Left kidney (tissue), 8 donors: ENCODE measurements at places on chromosomes 16 and 17. TPM values are rescaled to one million over a fixed set of nuclear protein-coding genes. Genes with fewer than 3 reads are reported as not detected.
A peak's percentile ranks its signal among the peaks of the same experiment; 100 is the strongest.

DNA sequence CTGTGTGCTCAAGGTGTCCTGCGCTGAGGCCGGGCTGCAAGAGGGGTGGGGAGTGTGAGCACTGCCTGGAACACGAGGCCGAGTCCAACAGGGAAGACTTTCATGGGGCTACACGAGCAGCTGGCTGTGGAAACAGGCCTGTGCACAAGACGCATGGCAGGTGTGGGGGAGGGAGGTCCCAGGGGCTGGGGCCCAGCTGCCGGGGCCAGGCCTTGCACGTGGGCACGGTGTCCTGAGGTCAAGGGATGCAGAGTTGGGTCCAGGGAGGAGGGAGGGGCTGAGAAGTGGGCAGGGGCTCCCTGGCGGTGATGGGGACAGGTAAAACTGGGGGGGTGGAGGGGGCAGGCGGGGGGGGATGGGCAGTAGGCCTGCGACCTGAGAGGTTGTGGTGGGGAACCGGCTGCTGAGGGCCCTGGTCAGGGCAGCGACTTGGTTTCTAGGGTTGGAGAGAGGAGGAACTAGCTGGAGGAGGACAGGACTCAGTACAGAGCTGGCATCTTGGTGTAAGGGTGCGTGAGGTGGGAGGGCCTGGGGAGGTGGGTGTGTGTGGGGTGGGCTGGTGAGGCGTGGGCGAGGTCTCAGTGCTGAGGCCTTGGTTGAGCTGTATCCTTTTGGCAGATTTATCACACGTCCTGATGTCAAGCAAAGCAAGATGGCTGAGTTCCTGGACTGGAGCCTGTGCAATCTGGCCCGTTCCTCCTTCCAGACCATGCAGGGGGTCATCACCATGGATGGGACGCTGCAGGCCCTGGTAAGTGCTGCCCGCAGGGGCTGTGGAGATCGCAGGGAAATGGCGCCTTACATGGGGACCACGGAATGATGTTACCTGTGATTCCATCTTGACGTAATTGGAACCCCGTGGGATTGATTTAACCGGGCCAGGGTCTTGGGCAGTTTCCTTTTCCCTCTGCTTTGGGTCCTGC lies 29.4 kb downstream of the TBCD start:
- DNase-seq, result no peak

DNA sequence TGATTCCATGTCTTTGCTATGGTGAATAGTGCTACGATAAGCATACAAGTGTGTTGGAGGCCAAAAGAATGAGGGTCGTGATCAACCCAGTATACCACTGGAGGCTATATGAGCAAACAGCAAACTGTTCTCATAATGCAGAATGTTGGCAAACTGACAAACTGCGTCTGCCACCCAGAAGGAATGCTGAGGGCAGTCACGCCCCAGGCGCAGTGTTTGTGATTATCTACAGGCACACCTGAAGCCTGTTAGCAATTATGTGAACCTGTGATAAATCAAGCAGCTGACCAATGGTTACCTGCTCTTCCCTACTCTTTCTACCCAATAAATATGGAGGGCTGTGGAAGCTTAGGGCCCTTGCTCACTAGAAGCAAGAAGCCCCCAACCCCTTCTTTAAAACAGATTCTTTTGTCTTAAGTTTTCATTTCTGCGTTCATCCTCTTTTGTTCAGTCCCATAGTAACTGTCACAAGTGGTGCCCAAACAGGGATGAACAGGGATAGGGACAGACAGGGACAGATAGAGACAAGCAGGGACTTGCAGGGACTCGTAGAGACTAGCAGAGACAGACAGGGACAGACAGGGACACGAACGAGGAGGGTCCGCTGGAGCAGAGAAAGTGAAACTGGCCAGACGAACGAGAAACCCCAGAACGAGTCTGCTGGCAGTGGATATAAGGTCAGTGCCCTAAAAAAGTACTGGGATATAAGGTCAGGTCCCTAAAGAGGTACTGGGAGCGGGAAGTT lies 25.1 kb downstream of the CD300LG start:
- no peak for DNase-seq

GRCh38 chr16:71555230-71555891 lies 21.5 kb downstream of the TAT start:
- no peak for DNase-seq

The PIRT gene
- polyA plus RNA-seq, result 0.07 TPM

The CCL3 gene
- 3.9 TPM for polyA plus RNA-seq

The PROCA1 gene
- 10.4 TPM for polyA plus RNA-seq

The RHBDF1 gene
- polyA plus RNA-seq, result 26.3 TPM

DNA sequence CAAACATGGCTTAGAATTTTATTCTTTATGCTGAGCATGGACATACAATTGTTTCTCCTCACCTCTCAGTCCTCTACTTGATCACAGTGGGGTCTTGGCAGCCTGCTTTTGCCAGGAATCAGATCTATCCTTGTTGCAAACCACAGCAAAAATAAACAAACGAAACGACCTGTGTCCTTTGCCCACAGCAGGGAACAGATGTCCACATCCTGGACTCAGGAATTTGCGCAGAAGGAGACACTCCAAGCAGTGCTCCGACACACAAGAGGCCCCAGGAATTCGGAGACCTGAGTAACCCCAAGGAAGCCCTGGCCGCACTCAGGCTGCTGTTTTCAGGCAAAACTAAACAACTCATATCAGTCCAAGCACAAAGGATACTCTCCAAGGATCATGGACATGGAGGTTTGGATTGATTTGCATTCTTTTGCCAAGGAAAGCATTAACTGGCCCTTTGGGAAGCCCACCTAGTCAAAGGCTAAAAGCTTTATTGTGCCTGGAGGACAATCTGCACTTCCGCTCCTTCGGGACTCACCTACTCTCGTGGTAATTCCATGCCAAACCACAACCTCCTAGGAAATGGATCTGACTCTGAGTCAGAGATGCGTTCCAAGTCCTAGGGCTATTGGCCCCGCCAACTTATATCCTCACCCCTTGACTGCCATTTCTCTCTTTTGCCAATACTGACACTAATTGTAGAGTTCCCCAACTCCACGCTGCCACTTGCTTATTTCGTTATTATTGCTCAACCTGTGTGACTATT lies 271.1 kb upstream of the CDH11 start:
- DNase-seq, result no peak

DNA sequence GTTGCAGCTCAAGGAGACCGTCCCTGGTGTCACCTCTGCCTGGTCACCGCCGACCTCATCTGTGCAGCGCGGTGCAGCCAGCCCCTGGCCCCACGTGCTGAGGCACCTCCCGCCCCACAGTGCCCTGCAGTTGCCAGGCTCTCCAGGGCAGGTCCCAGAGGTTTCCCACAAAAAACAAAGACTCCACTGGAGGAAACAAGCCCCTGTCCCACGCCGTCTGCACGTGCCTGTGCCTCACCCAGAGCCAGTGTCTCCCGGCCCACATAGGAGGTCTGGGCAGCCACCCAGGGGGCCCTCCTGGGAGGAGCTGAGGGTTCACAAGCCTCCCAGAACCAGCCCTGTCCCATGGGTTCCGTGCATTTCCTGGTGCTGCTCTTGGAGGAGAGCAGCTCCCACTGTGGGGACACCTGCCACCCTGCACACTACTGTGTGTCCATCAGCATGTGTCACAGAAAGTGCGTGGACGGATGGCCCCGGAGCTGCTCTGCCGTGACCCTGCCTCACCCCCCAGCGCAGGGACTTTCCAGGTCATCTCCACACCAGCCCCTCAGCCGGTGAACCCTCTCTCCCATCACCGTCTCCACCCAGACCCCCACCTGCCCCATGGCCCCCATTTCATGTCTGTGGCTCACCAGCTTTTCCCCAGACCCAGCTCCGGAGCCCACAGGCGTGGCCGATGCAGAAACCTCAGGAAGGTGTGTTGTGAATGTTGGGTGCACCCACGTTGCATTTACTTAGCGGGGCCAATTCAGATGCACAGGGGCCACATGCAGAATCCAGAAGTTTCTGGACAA lies 17.0 kb upstream of the CDH15 start:
- DNase-seq, result no peak

DNA sequence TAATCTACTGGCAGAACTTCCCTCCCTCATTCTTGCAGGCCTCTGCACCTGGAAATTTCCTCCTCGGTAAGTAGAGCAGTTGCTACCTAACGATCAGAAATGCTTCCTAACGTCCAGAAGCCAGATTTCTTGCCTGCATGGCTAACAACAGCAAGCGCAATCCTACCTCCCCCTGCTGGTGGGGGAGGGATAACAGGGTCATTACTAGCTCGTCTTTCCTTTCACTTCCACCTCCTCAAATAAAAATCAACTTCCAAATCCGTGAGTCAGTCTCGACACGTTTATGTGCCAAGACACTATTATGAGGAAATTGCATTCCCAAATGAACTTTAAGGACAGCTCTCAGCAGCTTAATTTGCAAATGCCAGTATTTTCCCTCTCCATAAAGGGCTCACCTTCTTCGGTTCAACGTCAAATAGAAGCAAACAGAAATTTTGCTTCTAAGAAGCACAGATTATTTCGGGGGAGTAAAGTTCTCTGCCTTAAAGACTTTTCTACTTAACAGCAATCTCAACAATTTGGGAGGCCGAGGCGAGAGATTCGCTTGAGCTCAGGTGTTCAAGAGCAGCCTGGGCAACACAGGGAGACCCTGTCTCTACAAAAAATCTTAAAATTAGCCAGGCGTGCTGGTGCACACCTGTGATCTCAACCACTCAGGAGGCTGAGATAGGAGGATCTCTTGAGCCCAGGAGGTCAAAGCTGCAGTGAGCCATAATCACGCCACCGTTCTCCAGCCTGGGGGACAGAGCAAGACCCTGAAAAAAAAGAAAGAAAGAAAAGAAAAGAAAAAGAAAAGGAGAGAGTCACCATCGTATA lies 188.6 kb upstream of the PSMD7 start:
- DNase-seq, result peak; percentile 27

The BICDL2 gene
- 2.6 TPM for polyA plus RNA-seq

DNA sequence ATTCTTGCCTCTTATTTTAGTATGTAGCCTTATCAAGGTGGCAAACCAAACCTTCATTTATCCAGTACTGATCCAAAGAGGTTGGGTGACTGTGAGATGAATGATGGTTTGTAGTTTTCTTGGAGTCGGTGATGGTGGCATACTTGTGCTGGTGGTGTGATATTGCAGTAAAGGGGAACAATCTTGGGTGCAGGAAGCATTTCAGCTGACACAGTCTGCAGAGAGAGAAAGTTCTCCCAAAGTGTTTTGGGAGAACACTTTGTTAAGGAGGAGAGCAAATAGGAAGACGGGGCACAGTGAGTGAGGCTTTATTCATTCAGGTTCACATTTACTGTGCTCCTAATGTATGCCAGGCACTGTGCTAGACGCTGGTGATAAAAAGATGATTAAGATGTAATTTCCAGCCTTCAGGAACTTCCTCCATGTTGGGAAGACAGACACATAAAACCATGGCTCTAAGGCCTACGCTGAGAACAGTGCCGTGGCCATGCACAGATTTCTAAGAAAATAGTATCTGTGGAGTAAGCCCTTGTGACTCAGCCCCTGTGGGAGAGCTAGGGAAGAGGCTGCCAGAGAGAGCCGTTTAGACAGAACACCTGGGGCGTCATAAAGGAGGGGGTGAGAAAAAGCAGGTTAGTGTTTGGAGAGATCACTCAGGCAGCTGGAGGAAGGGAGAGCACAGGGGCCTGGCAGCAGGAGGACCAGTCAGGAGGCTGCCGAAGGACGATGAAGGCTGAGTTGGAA lies 13.8 kb downstream of the HEATR3 start:
- no peak for DNase-seq

The MMD gene
- polyA plus RNA-seq, result 27.7 TPM

DNA sequence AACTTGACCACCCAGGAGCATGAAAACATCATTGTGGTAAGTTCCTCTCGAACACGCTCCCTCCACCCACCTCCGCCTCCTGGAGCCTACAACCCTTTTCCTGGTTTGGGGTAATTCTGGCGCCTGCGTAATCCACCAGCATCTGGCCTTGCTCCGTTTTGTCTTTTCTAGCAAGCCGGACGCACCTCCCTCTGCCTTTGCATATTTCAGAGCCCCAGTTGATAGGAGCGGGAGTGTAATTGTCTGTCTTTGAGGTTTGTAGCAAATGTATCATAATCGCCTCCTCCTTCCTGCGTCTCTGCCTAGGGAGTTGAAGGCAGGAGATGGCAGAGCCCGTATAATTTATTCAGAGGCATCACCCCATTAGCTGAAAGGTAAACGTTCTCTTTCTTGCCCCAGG lies 121.3 kb upstream of the PLCG2 start:
- no peak for DNase-seq

- DNase-seq, result peak; percentile 7
These were observed 221.4 kb downstream of the CDH8 start for GRCh38 chr16:61814726-61815347.

DNA sequence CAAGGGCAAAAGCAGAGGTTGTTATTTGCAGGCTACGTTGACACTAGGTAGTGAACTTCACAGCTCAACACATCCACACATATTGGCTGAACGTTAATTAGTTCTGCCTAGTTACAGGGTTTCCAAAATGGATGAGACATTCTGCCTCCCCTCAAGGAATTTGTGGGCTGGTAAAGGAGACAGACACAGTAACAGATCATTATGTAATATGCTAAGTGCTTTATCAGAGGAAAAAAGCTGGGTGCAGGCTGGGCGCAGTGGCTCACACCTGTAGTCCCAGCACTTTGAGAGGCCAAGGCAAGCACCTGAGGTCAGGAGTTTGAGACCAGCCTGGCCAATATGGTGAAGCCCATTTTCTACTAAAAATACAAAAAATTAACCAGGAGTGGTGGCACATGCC lies 26.2 kb downstream of the BMERB1 start:
- DNase-seq, result no peak

The CLEC10A gene
- 0.47 TPM for polyA plus RNA-seq

- no peak for DNase-seq
These were observed 104.6 kb downstream of the SEC14L1 start for GRCh38 chr17:77245162-77245926.

DNA sequence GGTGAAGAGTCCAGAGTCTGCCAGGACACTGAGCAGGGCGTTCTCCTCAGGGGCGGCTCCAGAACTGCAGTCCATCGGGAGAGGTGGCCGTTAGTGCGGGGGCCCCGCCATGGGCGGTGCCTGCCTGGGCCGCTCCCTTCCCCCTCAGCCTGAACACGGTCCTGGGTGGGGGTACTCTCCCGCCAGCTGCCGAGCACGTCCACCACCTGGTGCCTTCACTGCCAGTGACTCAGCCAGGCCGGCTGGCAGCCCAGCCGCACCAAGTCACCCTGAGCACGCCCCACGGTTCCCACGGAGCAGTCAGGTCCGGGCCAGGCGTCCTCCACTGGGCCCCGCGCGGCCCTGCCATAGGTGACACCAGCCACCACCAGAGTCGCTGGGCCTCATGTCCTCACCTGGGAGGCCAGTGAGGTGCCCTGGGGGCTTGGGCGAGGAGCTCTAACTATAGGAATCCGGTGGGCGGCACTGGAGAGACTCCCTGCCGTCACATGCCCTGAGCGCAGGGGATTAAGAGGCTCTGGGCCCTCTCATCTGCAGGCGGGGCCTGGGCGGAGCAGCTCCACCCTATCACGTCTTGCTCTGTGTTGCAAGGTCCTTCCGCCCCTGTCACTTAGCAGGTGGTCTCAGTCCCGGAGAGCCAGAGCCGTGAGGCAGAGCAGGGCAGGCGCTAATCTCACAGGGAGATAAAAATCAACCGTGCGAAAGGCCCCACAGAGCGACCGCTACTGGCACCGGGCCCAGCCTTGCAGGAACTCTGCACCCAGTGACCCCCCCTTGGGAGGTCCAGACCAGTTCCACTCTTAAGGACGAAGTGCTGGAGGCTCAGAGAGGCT lies 14.3 kb downstream of the PIEZO1 start:
- DNase-seq, result peak; percentile 78

The CCDC154 gene
- polyA plus RNA-seq, result 2.6 TPM

The SLC6A4 gene
- polyA plus RNA-seq, result 0.62 TPM

The CCL7 gene
- polyA plus RNA-seq, result not detected

GRCh38 chr17:17119533-17119932 lies 77.3 kb downstream of the MPRIP start:
- DNase-seq, result no peak
